Transverse colon (tissue), 4 donors: ENCODE measurements at places on chromosomes 2 and 18. TPM values are rescaled to one million over a fixed set of nuclear protein-coding genes. Genes with fewer than 3 reads are reported as not detected.

OSR1 gene
- total RNA-seq: 4.1 TPM

UBE2F gene
- total RNA-seq: 66.8 TPM

- DNase-seq: no peak
These were observed 27.9 kb downstream of the PIEZO2 start for GRCh38 chr18:11121443-11121849.

LYPD6 gene
- total RNA-seq: 1.3 TPM

- no peak for DNase-seq
These were observed 217.1 kb upstream of the EPAS1 start for GRCh38 chr2:46079985-46080560.

DNA sequence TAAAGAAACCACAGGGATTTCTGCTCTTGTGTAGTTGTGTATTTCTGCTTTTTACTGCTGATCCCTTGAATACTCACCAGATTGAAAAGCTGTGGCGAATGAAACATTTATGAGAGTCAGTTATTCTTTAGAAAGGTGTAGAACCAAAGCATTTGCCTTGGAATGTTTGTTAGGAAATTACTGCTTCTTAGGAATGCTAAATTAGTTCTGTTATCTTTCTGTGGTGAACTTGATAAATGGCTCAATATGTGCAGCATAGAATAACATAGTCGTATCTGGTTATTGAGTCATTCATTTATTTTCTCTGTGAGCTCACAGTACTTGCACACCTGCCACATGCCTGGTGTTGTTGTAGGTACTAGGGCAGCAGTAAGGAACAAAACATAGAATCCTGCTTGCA lies 57.0 kb upstream of the FAM237A start:
- DNase-seq: no peak

- DNase-seq: no peak
These were observed 108.6 kb downstream of the EHBP1 start for GRCh38 chr2:62814123-62814522.

GRCh38 chr2:189576396-189576795 lies 4.2 kb downstream of the SLC40A1 start:
- DNase-seq: no peak

DNA sequence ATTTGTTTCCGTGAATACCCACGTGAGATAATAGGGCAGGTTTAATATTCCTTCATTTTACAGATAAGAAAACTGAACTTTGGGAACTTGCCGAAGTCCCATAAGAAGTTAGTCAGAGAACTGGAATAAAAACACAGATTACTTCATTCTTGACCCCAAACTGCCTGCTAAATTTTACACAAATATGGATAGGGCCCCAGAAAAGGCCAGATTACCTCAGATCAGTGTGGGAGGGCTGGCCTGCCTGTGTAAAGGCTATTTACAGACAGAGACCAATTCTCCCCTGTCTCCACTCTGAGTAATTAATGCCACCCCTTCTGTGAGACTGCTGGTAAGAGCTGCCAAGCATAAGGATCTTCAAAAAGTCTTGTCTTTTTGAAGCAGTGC lies 139.2 kb downstream of the MGAT5 start:
- no peak for DNase-seq

DNA sequence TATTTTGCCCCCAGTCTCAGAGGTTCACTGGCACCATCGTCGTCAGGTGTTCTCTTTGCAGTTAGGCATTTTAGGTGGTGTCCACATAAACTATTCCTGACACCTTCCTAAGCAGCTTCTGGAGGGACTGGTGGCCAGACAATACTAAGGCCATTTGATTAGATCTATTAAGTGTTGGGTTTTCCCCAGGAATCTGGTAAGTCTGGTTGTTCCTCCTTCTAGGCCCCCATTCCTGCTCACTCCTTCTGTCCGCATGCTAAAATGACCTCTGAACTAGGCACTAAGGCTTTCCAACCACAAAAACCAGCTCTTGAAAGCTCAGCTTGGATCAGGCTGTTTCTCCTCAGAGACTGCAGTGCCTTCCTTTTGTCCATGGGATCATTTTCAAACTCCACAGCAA lies 100.7 kb downstream of the MGAT5 start:
- no peak for DNase-seq

DNA sequence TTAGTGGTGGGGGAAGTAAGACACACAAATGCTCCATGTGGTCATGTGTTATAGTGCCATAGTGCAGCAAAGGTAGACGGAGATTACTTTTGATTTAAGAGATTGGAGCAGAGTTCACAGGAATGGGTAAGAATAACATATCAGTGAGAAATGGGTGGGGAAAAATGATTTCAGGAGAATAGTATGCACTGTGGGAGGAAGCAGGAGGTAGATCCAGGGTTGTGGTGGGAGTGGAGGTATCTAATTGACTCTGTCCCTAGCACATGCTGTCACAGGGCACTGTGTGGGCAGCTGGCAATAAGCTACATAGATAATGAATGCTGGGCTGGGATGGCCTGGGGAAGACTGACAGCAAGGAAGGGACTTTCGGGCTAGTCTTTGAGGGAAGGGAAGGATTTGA lies 65.3 kb downstream of the STAT1 start:
- no peak for DNase-seq

SGPP2 gene
- total RNA-seq: 26.5 TPM

ALPI gene
- 35.8 TPM for total RNA-seq

IL37 gene
- total RNA-seq: not detected

GRCh38 chr2:9843229-9844035 lies at the start of gene TAF1B:
Gene TAF1B (plus strand): TSS chr2:9843474. CDS start chr2:9843542, 68 bp downstream.
- peak; percentile 89 for DNase-seq

PRKAG3 gene
- not detected for total RNA-seq

DNA sequence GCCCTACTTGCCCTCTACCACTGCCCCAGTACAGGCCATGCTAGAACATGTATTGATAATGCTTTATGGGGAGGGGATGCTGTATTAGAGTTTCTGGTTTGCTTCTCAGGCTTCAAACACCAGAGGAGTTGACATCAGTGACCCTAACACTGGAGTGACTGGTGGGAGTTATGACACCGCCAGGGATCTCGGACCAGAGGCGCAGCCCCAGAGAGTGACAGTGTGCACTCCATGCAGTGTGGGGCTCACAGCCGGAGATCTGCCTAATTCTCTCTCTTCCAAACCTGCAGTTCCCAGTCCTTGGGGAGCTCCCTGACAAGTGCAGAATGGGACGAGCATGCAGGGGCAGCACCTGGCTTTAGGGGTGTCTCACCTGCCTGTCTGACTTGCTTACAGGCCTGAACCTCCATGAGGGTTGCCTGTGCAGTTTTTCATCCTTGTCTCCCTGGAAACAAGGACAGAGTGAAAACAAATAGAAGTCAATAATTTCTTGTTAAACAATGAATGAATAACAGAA lies 244.9 kb upstream of the MYT1L start:
- no peak for DNase-seq

- no peak for DNase-seq
These were observed 361.5 kb downstream of the LPIN1 start for GRCh38 chr2:12107939-12108338.

- no peak for DNase-seq
These were observed at the start of gene LAMA1 for GRCh38 chr18:7117390-7118355. Gene LAMA1 (minus strand): TSS chr18:7117797. CDS start chr18:7117720, 77 bp downstream.

PRSS56 gene
- total RNA-seq: not detected

GRCh38 chr2:205868773-205869333 lies 186.6 kb downstream of the NRP2 start:
- no peak for DNase-seq

- no peak for DNase-seq
These were observed 108.8 kb downstream of the TMEM163 start for GRCh38 chr2:134609924-134610513.

APOB gene
- total RNA-seq: 0.95 TPM

HOXD4 gene
- 10.1 TPM for total RNA-seq

- no peak for DNase-seq
These were observed 205.1 kb upstream of the SIX3 start for GRCh38 chr2:44736270-44736942.

DNA sequence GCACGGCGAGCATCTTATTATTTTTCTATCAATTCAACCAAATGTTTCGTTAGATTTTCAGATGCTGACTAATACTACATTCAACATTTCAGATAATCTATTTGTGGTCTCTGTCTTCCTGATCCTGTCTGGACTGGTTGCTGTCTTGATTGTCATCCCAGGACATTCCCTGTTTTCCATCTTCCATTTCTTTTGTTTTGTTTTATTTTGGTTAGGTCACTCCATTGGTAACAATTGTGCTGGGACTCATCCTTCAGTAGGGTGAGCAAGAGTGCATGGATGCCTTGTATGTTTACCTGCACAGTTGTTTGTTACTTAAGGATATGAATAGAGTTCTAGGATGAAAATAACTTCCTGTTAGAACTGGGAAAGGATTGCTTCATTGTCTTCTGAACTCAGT lies 55.9 kb upstream of the ACYP2 start:
- DNase-seq: no peak

ARHGAP15 gene
- total RNA-seq: 20.8 TPM

- no peak for DNase-seq
These were observed 24.8 kb downstream of the GAREM1 start for GRCh38 chr18:32445846-32446245.

DNA sequence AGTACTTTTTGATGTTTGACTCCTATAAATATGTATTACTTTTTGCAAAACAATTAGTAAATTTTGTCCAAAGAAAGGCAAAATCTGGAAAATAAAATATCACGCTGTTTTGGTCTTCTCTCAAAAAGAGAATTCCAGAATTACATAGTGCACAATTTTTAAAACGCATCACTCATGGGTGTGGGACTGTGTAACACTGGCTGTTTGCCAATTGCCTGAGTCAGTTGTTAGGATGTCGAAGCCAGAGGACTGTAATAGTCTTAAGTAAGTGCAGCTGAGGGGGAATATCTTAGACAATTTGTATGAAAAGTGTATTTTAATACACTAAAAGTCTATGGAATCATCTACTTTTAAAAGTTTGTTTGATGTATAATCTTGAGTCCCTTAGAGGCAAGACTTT lies 24.1 kb upstream of the EPHA4 start:
- DNase-seq: no peak

- no peak for DNase-seq
These were observed 11.7 kb downstream of the LYPD6B start for GRCh38 chr2:149050188-149050587.

GRCh38 chr2:134379293-134379692 lies 125.4 kb downstream of the MGAT5 start:
- no peak for DNase-seq

GRCh38 chr2:190098851-190099250 lies 36.3 kb upstream of the MSTN start:
- no peak for DNase-seq

DNA sequence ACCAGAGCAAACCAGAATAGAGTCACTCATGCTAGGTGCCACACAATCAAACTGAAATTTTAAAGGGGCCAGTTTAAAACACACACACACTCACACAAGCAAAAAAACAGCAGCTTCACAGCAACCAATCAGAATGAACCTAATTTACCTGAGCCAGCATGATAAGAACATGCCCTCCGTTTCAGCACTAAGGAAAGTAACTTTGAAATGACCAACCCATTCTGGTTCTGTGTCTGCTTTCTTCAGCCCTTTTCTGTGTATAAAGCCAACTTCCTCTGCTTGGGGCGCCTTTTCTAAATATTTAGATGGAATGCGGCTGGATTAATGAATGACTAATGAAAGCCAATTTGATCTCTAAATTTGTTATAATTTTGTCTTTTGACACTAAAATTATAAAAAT lies 629.1 kb downstream of the ZEB2 start:
- no peak for DNase-seq

- no peak for DNase-seq
These were observed 71.0 kb downstream of the AQP4 start for GRCh38 chr18:26794230-26795101.

DNA sequence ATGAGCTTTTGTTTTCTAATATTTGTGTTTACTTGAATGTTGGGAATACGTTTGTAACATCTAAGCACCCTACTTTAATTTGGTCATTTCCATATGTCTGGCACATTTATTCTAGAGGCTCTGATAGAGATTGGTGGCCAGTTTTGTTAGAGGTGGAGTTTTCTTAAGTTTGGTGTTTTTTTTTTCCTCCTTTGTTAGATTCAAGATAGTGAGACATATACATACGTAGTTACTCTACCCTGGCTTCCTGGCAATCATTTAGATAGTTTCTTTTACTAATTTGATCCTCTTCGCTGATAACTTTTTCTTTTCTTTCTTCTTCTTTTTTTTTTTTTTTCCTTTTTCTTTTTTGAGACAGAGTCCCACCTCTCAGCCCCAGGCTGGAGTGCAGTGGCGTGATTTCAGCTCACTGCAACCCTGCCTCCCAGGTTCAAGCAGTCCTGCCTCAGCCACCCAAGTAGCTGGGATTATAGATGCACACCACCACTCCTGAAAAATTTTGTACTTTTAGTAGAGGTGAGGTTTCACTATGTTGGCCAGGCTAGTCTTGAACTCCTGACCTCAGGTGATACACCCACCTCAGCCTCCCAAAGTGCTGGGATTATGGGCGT lies 26.6 kb downstream of the SMCHD1 start:
- DNase-seq: no peak

CENPA gene
- total RNA-seq: 14.9 TPM
